Testis (tissue), 5 donors: ENCODE measurements at places on chromosomes 4 and X. TPM values are rescaled to one million over a fixed set of nuclear protein-coding genes. Genes with fewer than 3 reads are reported as not detected.

GRCh38 chr4:123953566-123953965 is 557.0 kb downstream of the SPRY1 start:
- no peak for DNase-seq

DNA sequence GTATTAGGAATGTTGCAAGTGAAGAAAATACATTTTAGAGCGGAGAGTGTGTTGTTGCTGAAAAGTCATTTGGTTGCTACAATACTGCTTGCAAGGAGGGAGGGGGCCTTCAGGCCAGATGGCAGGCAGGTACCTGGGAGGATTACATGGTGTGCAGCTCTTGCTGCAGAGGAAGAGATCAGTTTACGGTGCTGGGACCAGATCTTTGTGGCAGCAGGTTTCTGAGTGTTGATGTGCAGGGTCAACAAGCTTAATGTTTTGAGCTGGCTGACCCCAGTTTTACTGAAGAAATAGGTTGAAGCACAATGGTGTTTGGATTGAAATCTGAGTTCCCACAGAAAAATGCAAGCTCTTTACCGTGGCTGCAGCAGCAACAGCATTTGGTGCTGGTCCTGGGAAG is 96.4 kb upstream of the DDIT4L start:
- no peak for DNase-seq

The F9 gene
- total RNA-seq = not detected

The USP26 gene
- 5.8 TPM for total RNA-seq

The GYG2 gene
- 2.2 TPM for total RNA-seq

The TMEM271 gene
- total RNA-seq = 1.7 TPM
